ENCODE measurements at places on chromosomes 12 and 14.

DNA sequence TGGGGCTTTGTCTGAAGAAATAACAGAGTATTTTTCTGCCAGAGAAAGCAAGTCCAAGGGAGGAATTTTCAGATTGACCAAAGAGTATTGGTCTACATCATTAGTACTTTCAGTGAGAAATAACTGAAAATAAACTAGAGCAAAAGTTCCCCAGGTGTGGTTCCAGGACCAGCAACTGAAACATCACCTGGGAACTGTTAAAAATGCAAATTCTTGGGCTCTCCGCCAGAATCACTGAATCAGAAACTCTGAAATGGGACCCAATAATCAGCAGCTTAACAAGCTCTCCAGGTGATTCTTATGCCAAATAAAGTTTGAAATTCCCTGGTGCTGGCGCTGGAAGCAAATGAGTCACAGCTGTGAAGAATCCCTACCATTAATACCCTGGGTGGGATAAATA lies 52.1 kb downstream of the EIF2S3B start:
- DNase-seq: no peak

GRCh38 chr12:65156366-65156841 lies 13.0 kb upstream of the LEMD3 start:
- DNase-seq: no peak

GRCh38 chr14:69716478-69717187 lies 50.3 kb upstream of the SRSF5 start:
- no peak for DNase-seq

GRCh38 chr14:49014476-49014875 lies 571.7 kb downstream of the RPS29 start:
- DNase-seq: no peak

GRCh38 chr12:69929125-69929524 lies 104.1 kb downstream of the MYRFL start:
- no peak for DNase-seq

GRCh38 chr14:72904840-72905561 lies 11.1 kb upstream of the DPF3 start:
- DNase-seq: peak; percentile 52

- DNase-seq: no peak
Measured at GRCh38 chr12:77153706-77154105, 88.3 kb upstream of the E2F7 start.

- peak; percentile 68 for DNase-seq
Measured at GRCh38 chr12:124545508-124546418, 21.6 kb downstream of the NCOR2 start.

GRCh38 chr12:77816196-77816595 lies 14.5 kb upstream of the NAV3 start:
- DNase-seq: no peak

DNA sequence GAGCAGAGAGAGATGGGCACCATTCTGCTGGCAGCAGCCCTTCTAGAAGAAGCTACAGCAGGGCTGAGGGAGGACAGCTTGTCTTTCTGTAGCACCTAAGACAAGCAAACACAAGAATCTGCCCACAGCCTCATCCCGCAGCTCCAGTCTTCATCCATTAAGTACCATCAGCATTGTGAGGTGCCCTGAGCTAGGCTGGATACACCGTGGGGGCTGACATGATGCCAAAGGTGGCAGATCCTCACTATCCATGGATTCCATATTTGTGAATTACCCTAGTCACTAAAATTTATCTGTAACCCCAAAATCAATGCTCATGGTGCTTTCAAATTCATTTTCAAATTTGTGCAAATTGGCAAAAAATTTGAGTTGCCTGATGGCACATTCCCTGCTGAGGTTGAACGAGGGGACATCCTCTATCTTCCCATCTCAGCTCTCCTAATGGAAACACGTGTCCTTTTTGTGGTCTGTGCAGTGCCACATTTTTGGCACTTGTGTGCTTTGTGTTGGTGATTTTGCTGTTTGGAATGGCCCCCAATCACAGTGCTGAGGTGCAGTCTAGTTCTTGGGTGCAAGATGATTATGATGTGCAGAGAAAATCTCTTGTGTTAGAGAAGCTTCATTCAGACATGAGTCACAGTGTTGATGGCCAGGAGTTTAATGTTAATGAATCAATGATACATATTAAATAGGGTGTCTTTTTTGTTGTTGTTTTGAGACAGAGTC lies 7.0 kb downstream of the PITPNM2 start:
- no peak for DNase-seq

DNA sequence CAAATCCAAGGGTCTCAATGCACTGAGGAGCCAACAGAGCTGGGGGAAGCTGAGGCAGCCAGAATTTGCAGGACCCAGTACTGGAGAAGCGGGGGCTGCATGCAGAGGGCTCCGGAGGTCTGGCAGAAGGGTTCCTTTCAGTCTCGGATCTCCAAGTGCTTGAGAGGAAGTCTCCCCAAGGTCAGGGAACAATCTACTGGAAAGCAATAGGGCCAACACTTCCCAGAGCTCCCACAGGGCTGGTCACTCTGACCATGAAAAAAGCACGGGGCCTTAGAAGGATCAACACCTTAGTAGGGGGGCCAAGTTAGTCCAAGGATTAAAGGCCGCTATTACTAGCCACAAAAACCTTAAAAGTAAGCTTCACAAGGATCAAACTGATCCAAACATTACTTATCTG lies 31.7 kb downstream of the SPPL3 start:
- DNase-seq: no peak

GRCh38 chr12:27221625-27222387 lies 22.3 kb upstream of the STK38L start:
- DNase-seq: no peak

GRCh38 chr14:50047274-50047676 lies 69.1 kb downstream of the VCPKMT start:
- DNase-seq: no peak

DNA sequence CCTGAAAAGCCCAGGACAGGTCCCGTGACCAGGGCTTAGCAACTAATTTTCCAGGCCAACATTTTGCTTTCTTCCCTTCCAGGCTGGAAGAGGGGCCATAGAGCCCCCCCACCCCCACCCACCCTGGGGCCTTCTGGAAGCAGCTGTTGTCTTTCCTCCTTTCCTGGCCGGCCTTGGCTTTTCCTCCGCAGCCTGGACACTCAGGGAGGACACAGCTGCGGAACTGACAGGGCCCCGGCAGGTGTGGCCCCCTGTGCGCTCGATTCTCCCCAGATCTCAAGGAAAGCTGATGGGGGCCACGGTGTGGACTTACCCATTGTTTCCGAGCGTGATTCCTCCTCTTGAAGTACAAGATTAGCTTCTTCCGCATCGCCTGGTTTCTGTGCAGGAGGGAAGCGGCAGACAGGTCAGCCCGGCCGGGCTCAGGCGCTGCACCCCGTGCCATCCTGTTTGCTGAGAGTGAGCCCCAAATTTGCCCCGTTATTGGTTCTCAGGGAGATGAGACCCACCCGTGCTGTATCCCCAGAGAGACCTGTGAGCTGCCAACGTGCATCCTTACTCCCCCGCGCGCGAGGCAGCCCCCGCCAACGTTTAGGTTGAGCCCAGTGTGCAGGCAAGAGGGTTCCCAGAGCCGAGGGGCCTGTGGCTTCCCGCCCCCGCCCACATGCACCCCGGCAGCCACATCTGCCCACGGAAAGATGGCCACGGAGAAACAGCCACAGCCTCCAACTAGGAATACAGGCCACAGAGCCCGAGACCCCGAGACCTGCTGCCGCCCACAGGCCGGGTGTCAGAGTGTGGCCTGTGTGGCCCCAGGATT lies 129.6 kb downstream of the NCOR2 start:
- DNase-seq: no peak

GRCh38 chr14:30193101-30193500 lies 265.5 kb upstream of the PRKD1 start:
- no peak for DNase-seq

GRCh38 chr12:48078901-48079300 lies 27.0 kb downstream of the SENP1 start:
- DNase-seq: no peak

GRCh38 chr12:30025317-30025716 lies 241.6 kb upstream of the TMTC1 start:
- no peak for DNase-seq

DNA sequence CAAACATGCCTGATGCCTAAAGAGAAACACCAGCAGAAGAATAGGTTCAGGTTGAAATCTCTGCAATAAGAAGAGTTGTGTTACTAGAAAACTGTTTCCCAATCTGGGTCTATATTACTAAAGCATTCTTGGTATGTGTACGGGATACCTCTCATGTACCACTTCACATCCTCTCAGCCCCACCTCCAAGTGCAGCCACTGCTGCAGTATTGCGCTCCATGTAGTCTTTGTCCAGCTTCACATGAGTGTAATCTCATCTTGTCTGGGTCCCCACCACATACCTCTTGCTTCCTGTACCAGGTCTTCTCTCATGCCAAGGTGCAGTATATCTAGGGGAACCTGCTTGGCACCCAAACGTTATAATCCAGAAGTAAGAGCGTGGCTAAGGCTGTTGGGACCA lies 187.5 kb upstream of the EEA1 start:
- peak; percentile 57 for DNase-seq

GRCh38 chr14:32947792-32948191 lies 9.1 kb downstream of the NPAS3 start:
- no peak for DNase-seq

GRCh38 chr14:103319422-103319821 lies 14.6 kb upstream of the EIF5 start:
- no peak for DNase-seq

DNA sequence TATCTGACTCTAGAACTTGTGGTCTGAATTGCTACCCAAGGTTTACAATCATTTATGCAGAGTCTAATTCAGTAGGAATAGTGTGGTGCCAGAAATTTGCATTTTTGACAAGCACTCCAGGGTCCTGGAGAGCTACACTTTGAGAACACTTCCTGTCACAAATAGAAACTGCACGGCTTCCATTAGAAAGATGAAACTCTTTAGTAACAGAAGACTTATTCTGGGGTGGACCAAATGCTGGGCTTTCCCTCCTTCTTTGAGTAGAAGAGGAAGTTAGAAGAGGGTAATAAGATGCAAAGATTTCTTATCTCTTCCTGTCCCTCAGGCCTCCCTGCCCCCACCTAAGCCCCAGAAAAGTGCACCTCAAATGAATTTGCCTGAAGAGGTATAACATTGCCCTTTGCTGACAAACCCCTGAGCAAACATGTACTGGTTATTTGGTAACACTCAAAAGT lies 28.4 kb downstream of the DGLUCY start:
- no peak for DNase-seq
